ENCODE measurements at places on chromosomes 3 and 15.

DNA sequence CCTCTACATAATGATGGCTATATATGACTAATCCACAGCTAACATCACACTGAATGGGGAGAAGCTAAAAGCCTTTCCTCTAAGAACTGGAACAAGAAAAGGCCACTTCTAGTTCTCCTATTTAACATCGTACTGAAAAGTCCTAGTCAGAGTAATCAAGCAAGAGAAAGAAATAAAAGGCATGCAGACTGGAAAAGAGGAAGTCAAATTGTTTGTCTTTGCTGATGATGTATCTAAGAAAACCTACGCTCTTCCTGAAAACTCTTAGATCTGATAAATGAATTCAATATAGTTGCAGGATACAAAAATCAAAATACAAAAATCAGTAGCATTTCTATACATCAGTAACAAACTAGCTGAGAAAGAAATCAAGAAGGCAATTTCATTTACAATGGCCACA, 116.9 kb downstream of the TP63 start:
- DNase-seq, result no peak

GRCh38 chr3:198046120-198046857, 86.3 kb downstream of the LMLN start:
- DNase-seq, result no peak

- peak; percentile 22 for DNase-seq
Measured at GRCh38 chr3:12246497-12247163, 42.2 kb upstream of the PPARG start.

DNA sequence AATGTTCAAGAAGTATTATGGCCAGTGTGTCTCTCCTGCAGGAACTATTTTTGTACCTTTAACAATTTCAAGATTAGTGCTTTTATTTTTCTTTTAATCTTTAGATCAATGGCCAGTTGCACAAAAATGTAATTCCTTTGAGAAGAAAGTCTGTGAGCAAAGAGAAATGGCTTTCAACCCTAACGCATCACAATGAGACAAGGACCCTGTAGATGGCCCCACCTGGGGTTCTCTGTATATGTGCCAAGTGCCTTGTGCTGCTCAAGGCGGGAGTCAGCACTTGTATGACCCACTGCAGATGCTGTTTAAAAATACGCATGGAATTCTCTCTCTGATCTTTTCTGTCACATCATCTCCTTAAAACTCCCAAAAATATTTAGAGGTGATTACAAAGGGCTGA, 453.4 kb downstream of the OCA2 start:
- no peak for DNase-seq

DNA sequence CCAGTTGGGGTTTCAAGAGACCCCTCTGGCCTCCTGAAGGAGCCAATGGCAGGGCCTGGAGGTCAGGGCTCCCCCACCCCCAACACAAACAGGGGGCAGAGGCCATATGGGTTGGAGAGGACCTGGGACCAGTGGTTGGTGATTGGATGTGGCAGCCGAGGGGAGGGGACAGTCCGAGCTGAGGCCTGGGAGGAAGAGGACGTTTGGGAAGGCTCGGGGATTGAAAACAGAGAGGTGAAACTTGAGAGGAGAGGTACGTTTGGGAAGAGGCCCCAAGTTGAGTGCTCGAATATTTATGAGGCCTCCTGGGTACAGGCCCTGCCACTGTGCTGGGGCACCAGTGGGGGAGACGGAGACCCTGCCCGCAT, 53.7 kb downstream of the DNAJB8 start:
- no peak for DNase-seq

DNA sequence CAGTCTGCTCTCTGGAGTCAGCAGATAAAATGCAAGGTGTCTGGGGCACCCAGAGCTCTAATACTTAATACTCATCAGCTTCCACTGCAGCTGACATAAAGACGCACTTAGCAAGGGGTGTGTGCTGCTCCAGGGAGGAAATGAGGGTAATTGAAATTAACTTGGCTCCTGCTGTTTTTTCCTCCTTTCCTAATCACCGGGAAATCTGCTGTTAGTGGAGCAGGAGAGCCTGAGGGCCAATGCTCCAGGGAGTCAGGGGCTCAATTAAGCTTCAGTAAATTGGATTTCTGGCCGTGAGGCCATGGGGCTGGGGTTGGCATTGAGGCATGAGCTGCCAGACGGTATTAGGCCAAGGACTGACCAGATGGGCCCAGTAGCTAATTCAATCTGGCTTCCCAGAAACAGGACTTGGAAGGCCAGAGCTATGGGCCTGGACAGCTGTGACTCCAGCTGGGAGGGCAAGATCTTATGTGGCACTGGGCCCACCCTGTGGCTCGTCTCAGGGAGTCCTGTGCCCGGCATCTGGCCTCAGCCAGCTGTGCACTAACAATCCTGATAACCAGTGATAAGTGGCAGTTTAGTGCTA, 30.7 kb upstream of the CHRNB4 start:
- DNase-seq, result no peak

DNA sequence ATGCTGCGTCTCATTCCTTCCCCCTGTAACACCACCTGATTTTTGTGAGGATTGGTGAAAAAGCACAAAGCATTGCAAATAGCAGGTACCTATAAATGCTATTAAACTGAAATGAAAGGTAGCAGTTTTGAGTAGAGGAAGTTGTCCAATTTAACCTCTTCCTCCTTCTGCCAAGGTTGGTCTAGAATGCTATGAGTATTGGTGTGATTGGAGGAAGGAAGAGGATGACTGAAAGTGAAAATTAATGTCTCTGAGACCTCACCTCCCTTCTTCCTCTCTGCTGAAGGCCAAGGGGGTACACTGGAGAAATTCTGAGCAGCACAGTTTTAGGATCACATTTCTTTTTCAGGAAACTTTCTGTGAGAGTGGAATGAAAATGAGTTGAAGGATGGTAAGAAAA, 94.4 kb downstream of the DTWD1 start:
- no peak for DNase-seq

- no peak for DNase-seq
Measured at GRCh38 chr3:82329300-82329699, 567.9 kb upstream of the GBE1 start.

GRCh38 chr3:27718459-27718858, 3.7 kb downstream of the EOMES start:
- DNase-seq, result no peak

GRCh38 chr3:70982700-70983140, 600.8 kb downstream of the FOXP1 start:
- no peak for DNase-seq

DNA sequence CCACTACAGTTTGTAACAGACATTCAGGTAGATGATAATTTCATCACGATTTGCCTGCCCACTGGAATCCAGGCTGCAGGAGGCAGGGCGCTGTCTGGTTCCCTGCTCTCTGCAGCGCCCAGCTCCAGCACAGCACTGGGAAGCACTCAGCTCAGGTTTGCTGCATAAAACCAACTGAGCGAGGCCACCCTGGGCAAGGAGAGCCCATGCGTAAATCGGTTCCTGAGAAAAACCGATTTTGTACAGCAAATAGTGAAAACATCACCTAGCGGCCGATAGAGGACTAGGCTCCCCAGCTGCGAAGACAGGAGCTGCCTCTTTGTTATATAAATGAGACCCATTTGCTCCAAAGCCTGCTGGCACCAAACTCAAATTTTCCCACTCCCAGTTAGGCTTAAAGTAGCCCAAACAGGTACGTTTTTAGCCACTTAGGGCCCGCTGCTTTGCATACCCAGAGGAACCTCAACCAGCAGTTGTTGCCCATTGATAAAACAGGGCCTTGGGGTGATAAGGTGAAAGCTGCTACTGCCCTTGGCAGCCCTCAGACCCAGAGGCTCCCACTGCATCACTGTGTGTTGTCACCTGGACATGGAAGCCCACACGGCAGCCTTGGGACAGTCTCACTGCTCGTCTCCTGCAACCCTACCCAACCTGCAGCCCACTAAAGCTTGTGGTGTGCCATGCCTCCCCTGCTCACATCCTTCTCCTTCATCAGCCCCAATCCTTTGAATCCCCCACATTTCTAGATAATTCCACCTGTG, 47.5 kb downstream of the ALDH1L1 start:
- peak; percentile 17 for DNase-seq

- no peak for DNase-seq
Measured at GRCh38 chr3:127792541-127793292, 29.6 kb downstream of the MGLL start.

GRCh38 chr3:94985778-94986177, 922.9 kb downstream of the NSUN3 start:
- DNase-seq, result no peak

GRCh38 chr3:197219619-197220018, 78.8 kb downstream of the DLG1 start:
- DNase-seq, result no peak

- no peak for DNase-seq
Measured at GRCh38 chr3:61686228-61686648, 124.9 kb downstream of the PTPRG start.

DNA sequence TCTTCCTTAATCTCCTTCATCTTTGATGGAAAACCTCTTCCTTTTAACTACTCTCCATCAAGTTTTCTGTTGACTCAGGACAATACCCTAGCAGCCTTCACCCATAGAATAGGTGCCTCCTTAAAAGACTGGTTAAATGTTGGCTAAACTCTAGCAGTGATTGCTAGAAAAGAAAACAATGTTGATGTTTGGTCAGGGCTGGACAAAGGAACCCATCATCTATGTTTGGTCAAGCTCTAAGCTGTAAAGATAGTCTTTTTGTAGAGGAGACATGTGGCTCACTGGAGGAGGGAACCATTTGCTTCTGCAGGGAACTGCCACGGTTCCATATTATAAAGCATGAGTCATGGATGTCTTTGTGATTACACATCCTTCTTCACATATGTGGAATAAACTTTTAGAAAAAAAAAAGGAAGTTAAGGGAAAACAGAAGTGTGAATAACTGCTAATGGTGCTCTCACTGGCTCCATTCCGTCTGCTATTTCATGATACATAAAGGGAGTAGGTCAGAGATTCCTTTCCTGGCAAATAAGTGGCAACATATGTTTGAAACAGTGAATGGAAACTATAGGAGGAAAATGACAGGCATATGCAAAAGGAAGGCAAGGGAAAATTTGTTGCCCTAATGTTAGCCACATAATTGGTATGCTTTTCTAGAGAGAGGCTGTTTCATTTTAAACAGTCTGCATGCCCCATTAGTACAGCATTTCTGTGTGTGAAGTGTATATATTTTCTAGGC, 78.2 kb downstream of the CMSS1 start:
- DNase-seq, result no peak

GRCh38 chr3:123270818-123271217, 69.1 kb downstream of the SEC22A start:
- DNase-seq, result no peak

- DNase-seq, result no peak
Measured at GRCh38 chr15:60128000-60128376, 123.9 kb downstream of the FOXB1 start.

DNA sequence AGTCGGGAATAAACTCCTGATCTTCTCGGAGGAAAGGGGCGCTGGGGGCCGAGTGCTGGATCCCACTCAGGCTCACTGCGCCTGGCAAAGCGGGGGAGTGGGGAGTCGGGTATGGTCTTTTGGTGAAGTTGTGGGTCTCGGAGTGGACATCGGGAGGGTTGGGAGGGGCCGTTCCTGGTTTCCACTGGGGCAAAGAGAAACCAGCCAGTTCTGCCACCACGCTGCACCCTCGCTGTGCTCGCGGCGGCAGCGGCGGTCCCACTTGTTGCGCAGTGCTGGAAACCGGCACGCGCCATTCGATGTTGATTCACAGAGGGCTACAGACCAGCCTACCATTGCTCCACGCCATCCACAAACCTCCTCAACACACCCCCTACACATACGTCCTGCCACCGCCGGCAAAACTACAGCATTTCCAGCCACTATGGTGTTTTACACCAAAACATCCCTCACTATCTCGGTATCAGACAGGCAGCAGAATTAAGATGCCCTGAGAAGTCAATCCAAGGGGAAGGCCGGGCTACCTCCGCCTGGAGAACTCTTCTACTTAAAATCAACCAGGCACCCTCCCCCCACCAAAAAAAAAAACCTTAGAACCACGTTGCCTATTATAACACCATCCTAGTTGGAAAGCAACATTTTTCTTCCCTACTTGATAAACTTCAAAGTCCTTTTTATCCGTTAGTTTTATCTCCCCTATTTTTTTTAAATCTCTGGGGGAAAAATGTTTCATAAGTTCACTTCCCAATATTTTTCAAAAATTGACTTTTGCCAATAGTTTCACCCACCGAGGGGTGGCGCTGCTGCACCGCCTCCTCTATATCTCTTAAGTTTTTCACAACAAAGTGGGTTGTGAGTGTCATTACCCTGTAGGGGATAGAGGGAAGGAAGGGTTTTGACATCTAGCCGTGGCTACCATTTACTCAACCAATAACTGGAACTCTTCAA, 3.6 kb downstream of the BCL6 start:
- peak; percentile 71 for DNase-seq

- no peak for DNase-seq
Measured at GRCh38 chr15:99994849-99995248, 261.6 kb upstream of the LYSMD4 start.

DNA sequence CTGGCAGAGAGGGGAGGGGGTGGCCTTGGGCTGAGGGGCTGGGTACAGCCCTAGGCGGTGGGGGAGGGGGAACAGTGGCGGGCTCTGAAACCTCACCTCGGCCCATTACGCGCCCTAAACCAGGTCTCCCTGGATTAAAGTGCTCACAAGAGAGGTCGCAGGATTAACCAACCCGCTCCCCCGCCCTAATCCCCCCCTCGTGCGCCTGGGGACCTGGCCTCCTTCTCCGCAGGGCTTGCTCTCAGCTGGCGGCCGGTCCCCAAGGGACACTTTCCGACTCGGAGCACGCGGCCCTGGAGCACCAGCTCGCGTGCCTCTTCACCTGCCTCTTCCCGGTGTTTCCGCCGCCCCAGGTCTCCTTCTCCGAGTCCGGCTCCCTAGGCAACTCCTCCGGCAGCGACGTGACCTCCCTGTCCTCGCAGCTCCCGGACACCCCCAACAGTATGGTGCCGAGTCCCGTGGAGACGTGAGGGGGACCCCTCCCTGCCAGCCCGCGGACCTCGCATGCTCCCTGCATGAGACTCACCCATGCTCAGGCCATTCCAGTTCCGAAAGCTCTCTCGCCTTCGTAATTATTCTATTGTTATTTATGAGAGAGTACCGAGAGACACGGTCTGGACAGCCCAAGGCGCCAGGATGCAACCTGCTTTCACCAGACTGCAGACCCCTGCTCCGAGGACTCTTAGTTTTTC, 4.9 kb downstream of the ISL2 start:
- DNase-seq, result no peak

DNA sequence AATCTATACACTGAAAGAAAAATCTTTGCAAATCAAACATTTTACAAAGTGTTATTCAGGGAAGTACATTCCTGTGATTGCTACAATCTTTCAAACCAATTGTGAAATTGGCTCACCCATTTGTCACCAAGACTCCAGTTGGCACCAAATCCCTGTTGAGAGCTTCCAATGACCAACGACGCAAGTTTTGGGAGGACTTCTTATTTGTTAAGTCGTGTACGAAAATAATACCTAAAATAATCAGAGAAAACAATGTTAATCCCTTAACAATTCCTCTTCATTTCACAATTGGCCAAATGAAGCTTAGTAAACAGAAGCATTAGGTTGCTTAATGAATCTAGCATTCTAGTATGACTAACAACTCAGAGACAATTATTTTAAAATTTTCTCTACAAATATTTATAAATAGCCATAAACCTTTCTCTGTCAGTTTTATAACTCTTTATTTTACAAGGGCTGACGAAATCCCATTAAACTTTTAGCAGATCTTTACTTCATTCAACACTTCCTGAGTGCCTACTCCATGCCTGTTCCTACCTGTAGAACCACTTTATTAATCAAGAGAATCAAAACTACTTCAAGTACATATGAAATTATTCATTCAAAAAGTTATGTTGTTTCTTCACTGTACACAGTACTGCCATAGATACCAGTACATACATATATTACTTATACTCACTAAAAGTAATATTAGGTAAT, 24.0 kb upstream of the HGD start:
- DNase-seq, result no peak
